Neuronal stem cell (in vitro differentiated cells): ENCODE measurements at places on chromosomes 16 and 17.

- no peak for DNase-seq
These were observed 6.2 kb downstream of the AANAT start for GRCh38 chr17:76473541-76473985.

DNA sequence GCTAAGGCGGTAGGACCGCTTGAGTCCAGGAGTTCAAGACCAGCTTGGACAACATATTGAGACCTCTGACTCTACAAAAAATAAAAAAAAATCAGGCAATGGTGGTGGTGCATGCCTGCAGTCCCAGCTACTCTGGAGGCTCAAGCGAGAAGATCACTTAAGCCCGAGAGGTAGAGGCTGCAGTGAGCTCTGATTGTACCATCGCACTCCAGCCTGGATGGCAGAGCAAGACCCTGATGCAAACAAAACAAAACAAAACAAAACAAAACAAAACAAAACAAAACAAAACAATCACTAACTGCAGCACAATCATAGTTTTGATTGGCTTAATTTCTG lies 2.5 kb upstream of the BANP start:
- no peak for DNase-seq

DNA sequence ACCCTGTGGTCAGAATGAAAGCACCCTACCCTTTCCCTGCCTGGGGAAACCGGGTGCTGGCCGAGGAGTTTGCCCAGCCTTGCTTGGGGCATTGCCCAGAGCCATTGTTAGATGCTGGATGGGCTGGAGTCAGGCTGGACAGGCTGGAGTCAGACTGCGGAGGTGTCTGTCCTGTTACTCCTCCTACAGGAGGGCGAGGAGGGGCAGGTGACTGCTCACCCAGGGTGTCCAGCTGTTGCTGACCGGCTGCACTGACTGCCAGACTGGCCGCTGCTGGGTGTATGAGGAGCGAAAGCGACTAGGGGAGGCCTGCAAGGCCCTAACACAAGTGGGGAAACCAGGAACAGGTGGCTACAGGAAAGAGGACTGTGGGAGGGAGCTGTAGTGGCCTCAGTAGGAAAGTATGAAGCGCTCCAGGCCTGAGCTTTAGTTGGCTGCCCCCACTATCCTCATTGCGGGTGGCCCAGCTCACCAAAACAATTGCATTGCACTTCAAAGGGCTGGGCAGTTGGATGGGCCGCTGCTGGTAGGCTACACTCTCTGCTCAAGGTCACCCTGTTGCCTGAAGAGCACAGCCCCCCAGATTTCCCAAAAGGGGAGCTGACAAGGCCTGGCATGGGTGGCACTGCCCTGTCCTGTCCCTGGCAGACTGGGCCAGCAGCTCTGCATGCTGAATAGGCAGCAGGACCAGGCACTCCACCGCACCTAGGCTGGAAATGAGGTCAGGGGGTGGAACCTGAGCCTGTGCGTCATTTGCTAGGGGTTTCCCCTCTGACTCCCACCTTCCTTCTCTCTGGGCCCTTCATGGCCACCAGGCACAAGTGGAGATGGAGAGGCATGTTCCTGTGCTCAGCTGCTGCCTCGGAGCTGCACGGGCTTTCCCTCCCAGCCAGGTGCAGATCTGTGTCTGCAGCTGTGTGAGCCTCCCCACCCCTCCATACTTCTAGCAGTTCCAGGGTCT lies 18.4 kb downstream of the LDHD start:
- DNase-seq: no peak

- no peak for DNase-seq
These were observed 77.0 kb downstream of the CDH11 start for GRCh38 chr16:65044873-65045272.

DNA sequence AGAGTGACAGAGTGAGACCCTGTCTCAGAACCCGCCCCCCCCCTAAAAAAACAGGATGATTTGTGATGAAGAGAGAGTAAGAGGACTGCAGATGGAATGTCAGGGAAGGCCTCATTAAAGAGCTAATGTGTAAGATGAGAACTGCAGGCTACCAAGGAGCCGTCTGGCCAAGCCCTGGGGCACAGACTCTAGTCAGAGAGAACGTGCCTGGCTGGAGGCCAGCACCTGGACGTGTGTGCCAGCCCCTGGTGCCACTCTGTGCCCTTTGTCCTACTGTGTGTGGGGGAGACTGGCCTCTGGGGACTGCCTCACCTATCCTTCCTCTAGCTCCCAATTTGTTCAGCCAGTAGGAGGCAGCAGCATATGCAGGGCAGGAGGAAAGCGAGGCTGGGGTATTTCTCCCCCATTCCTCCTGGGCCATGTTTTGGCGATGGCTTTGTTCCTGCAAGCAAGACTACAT lies 37.1 kb downstream of the KNOP1 start:
- no peak for DNase-seq

GRCh38 chr16:10978124-10978523 lies 33.8 kb downstream of the CLEC16A start:
- DNase-seq: no peak

DNA sequence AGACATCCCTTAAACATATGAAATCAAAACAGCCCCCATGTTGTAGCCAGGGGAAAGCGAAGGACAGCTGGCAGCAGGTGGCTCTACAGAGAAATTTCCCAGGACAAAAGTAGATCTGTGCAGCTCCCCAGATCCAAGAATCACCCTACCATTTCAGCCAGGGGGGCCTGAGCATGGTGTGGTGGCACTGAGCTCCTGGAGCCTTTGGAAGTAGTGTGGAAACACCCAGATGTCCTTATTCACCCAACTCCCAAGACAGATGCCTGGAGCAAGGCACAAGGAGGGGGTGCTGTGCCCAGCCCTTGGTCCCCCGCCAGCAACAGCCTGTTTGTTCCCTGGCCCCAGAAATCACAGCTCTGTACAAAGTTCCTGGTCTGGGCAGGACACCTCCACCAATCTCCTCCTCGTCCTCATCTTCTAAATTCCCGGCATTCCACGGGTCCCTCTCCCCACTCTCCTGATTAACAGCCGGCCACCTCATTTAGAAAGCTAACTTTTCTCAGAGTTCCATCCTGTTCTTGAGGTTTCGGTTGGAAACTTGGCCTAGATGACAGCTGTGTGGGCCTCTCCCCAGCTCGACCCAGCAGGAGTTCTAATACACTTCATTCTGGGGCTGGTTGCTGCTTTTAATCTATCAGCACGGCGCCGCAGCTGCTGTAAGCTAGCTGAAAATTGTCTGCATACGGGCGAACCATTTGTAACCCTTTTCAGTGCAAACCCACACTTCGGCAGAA lies 191.1 kb downstream of the C16orf78 start:
- DNase-seq: no peak

GRCh38 chr16:19006446-19007315 lies 22.9 kb downstream of the TMC7 start:
- no peak for DNase-seq
